ENCODE measurements at places on chromosomes 1 and 21.

DNA sequence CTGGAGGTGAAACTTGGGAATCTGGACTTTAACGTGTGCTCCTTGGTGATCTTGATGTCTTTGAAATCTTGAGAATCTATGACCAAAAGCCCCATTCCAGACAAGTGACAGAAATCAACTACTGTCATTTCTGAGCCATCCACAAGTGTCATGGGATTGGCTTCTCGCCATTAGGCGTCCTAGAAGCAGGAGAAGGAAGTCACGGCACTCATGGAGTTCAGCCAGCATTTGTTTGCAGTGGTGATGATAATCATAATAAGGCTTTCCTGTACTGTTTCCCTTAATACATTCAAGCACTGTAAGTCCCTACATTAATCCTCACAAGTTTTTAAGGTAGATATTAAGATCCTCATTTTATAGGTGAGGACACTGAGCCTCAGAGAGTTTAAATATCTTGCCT is 11.9 kb downstream of the F5 start:
- DNase-seq = no peak

- DNase-seq = peak; percentile 75
These were observed 165.3 kb downstream of the TOMM20 start for GRCh38 chr1:234963180-234963903.

- no peak for DNase-seq
These were observed 2.3 kb downstream of the SPEN start for GRCh38 chr1:15849775-15850324.

DNA sequence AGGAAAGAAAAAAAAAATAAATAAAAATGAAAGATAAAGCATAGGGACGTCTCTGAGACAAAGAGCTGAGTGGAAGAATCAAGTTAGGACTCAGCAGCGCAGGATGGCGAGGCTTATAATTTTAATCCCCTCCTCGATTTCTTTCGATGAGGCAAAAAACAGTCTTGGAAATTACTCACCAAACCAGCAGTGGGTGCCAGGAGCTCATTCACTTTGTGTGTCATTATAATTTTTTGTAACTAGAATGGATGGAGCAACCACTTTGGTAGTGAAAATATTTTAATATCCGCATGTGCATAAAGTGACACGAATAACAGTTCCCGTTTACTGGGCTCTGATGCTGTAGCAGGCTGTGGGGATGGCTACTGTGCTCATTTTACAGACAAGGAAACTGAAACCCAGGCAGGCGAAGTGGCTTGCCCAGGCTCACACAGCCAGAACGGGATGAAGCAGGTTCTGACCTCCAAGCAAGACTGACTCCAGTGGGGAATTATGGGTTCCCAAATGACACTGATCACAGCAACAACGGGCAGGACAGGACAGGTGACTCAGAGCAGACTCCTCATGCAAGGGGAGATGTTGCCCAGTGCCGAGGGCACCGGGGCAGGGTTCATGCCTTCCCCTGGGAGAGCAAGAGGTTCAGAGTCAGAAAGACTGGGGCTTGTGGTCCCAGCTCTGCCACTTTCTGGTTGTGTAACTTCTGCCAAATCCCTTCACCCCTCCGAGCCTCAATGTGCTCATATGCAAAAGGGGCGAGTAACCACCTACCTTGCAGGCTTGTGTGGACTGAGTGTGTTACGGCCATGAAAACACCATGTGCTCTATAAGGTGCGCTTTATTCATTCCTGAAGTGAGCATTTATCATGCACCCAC is 63.6 kb downstream of the RUNX3 start:
- DNase-seq = no peak

GRCh38 chr1:228148196-228148861 is 1.4 kb upstream of the GJC2 start:
- DNase-seq = no peak

DNA sequence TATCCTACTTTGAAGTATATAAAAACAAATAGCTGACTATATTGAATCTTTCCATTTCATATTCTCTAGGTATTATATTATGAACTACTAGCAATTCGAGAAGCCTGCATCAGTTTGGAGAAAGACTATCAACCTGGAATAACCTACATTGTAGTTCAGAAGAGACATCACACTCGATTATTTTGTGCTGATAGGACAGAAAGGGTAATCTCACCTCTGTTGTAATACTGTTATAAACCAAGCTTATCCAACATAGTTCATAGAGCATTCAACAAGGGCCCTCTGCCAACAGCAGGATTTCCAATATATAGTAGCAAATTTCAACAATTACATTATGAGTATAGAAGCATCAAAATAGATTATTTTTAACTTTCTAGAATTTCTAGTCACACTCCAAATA is 43.7 kb upstream of the TEKT2 start:
- no peak for DNase-seq

- no peak for DNase-seq
These were observed 160.5 kb downstream of the TBX15 start for GRCh38 chr1:118827636-118828035.

DNA sequence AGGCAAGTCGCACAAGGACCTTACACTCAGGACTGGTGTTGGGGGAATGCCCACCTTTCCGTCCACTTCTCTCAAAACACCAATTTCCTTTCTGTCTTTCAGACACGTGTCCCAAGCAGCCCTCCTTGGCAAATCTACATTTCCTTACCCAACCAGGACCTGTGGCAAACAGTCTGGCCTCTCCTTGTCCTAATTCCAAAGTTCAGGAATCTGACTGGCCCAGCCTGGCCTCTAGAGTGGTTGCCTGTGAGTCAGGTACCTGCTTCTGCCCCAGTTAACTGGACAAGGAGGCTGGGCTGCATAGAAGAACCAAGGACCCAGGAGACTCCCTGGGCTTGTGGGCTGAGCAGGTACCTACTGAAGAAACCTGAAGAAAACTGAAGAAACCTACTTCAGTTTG is 34.3 kb upstream of the CITED4 start:
- DNase-seq = no peak

DNA sequence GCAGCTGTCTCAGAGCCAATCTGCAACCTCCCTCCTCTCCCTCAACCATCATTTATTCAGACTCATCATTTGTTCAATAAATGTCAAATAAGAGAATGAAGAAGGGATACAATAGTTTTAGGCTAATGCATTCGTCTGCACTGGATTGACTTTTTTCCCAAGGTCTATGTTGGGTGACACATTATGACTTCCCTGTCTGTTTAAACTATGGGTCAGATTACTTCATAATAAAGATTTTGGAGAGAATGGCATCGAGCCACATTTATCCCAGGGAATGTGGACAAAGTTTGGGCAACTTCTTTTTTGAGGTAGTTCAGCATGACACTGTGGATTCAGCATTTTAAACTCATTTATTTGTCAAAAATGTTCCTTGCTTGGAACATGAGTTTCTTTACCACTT is 107.4 kb upstream of the ADGRL2 start:
- DNase-seq = no peak

GRCh38 chr1:116586741-116587143 is 15.9 kb upstream of the CD58 start:
- no peak for DNase-seq

DNA sequence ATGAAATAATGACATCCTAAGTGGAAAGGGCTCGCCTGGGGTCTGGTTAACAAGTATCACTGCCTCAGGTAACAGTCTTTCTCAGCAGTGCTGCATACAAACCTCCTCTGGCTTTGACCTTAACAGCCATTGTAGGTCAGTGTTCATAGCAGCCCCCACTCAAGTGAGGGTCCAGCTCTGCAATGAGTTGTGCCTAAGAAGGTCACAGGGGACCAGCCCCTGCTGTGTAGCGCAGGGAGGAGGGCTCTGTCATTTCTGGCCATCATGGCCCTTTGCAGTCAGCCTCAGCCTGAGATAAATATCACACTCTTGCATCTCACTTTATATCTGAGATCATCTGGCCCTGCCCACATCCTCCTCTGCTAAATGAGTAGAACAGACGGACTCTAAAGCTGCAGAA is 18.1 kb upstream of the MYSM1 start:
- DNase-seq = no peak

DNA sequence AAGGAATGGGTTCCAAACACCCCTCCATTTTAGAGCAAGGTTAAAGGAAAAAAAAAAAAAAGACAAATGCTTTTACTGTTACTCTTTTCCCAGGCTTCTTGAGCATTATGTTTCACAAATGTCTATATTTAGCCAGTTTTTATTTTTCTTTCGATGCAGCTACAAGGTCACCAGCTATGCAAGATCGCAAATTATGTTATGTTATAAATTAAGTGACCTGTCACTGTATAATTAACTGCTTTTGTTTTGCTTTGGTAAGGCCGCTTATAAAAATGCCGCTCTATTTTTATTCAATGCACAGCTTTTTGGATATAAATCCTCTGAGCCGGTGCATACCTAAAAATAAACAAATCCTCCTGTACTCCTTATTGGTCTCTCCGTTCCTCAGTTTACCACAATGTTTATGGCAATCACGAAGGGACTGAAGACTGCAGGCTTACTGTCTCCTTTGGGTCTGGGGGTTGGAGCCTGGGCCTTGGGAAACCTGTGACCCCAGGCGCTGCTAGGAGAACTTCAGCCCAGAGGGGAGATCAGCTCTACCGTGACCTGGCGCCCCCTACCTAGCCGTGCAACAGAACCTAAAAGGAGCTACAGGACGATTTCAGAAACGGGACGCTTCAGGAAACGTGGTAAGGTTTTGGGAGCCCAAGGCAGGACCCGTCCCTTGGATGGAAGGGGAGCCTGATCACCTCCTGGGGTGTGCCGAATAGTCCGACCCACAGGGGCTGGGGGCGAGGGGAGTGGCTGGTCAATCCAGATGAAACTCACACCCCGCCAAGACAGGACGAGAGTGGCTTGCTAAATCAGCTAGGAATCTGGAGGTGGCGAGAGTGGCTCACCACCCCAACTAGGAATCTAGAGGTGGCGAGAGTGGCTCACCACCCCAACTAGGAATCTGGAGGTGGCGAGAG is 101.2 kb upstream of the CD55 start:
- DNase-seq = no peak

GRCh38 chr1:51981555-51981954 is 8.9 kb downstream of the RAB3B start:
- DNase-seq = no peak

DNA sequence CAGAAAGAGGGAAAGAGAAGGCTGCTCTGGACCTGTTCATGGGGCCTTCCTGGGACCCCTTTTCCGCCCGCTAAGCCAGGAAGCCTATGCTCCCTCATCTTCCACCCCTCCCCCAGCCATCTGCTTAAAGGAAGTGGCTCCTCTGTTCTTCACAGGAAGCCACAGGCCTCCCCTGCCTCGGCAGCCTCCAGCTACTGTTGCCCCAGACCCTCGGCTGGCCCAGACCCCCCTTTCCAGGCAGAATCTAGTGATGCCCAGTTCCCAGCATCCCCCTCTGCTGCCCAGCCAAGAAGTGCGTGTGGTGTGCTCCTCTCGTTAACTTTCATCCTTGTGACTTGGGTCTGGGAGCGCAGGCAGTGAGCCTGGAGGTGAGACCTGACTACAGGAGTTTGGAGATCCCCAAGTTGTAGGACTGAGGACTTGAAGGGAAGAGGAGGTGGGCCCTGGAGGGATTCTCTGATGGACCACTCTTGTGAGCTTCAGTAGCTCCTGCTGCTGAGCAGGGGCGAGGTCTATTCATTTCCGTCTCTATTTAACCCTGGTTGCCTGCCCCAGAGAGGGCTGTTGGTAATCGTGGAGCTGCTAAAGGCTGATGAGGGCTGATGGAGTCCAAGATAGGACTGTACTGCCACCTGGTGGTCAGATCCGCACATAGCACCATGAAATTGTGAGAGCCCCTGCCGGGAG is 9.1 kb downstream of the IFI6 start:
- peak; percentile 74 for DNase-seq

DNA sequence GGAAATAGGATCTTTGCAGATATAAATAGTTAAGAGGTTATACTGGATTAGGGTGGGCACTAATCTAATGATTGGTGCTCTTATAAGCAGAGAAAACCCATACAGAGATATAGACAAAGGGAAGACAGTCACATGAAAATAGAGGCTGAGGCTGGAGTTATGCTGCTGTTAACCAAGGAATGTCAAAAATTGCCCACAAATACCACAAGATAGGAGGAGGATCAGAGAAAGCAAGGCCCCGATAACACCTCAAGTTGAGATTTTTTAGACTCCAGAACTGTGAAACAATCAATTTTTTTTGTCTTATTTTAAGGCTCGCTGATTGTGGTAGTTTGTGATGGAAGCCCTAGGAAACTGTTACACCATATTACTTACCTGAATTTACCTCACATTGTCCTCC is 513.2 kb downstream of the COL11A1 start:
- DNase-seq = no peak

DNA sequence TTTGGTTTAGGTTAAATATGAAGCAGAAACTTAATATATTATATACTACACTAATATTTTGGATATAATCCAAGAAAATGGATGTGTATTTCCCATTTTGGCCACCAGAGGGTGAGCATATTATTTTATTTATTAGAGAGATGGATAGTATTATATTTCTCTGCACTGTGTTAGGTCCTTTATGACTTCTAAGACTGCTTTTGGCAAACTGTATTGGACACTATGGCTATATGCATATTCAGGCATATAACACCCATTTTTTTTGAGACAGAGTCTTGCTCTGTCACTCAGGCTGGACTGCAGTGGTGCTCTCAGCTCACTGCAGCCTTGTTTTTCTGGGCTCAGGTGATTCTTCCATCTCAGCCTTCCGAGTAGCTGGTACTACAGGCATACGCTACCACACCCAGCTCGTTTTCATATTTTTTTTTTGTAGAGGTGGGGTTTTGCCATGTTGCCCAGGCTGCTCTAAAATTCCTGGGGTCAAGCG is 17.8 kb upstream of the PGM1 start:
- DNase-seq = no peak

GRCh38 chr1:214471458-214471857 is 79.9 kb downstream of the PTPN14 start:
- no peak for DNase-seq

DNA sequence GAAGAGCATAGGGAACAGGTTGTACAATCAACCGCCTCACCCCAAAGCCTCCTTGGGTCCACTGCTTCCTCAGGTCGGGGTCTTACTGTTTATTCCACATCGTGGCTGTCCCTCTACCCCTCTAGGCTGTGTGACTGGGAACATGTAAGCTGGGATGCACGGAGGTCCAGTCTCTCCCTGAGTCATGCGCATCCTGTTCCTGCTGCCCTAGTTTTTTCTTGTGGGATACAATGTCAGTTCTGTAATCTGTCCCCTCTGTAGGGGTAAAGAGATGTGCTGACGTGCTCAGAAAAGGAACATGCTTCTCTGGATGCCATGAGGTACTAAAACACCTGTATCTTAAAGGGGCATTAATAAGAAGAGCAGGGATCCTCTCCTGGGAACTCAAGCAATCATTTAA is 66.2 kb downstream of the SLC45A1 start:
- no peak for DNase-seq

GRCh38 chr21:35911412-35912191 is 148.7 kb downstream of the SETD4 start:
- DNase-seq = no peak

- no peak for DNase-seq
These were observed 91.5 kb downstream of the SSBP3 start for GRCh38 chr1:54314696-54315095.

GRCh38 chr1:79100385-79100784 is 93.9 kb upstream of the ADGRL4 start:
- DNase-seq = no peak

DNA sequence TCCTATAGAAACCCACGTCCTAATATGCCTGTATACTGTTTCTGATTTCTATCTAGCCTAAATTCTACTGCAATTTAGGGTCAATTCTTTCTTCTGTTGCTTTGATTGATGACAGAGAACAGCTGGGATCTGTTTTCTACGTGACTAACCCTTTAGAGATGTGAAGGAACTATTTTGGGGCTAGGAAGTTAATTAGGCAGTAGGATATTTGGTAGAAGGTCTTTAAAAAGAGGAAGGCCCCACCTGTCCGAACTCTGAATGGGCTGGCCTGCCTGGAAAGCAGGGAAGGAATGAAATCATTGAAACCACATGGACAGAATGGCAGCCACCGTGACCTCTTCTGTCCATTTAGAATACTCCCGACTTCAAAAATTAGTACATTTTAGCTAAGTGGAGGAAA is 21.0 kb downstream of the EIF2D start:
- DNase-seq = no peak

All from T-helper 1 cell (primary cell).